CD4-positive, CD25-positive, alpha-beta regulatory T cell (primary cell): ENCODE measurements at places on chromosomes 12 and 14. TPM values are rescaled to one million over a fixed set of nuclear protein-coding genes. Genes with fewer than 3 reads are reported as not detected.

- H3K4me1 ChIP-seq = no peaks in the 10 kb centered on the region
- H3K4me3 ChIP-seq = no peak overlapping the region
- H3K27me3 ChIP-seq = no peaks in the 10 kb centered on the region
- DNase-seq = no peak
- no peaks in the 10 kb centered on the region for H3K36me3 ChIP-seq
- H3K27ac ChIP-seq = no peak overlapping the region
These were observed 70.7 kb upstream of the DDX11 start for GRCh38 chr12:31002999-31003398.

GRCh38 chr14:75453817-75454434 is 26.1 kb downstream of the JDP2 start:
- no peaks in the 10 kb centered on the region for H3K36me3 ChIP-seq
- no peak overlapping the region for H3K4me3 ChIP-seq
- no peak for DNase-seq
- H3K27me3 ChIP-seq = no peaks in the 10 kb centered on the region
- H3K4me1 ChIP-seq = no peaks in the 10 kb centered on the region
- no peak overlapping the region for H3K27ac ChIP-seq

DNA sequence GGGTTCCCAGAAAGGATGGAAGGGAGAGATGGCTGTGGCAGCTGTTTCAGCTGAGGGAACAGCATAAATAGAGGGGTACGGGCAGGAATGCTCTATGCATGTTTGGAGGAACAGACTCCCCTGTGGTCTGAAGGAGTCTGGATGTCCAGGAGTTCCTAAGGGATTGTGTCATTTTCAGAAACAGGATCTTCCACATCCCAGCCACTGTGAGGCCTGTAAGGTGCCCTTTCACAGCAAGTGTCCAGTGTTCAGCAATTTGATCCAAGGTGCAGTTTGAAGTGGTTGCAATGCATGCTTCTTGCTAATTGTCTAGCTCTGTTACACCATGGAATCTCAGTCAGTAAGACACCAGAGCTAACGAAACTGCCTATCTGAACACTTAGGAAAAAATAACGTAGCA is 46.7 kb upstream of the TCL1A start:
- DNase-seq = no peak
- no peaks in the 10 kb centered on the region for H3K4me1 ChIP-seq
- H3K4me3 ChIP-seq = no peak overlapping the region
- no peaks in the 10 kb centered on the region for H3K36me3 ChIP-seq
- no peak overlapping the region for H3K27ac ChIP-seq

DNA sequence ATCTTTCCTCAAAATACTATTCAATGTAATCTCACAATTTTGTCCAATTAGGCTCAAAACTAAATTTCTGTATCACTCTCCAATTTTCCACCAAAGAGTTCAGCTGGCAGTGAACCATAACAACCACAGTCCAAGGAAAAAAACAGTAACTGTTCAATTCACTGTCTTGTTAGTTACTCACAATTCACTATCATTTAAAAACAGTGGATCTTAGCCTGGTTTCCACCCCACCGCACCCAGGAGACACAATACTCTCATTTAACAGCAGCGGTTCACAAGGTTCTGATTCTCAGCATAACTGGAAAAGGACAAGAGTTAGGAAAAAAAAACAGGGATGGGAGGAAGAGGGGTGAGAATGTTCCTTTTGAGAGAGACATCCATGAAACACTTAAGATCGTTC is 40.5 kb downstream of the MED13L start:
- no peak for DNase-seq
- H3K27me3 ChIP-seq = no peaks in the 10 kb centered on the region
- peaks cover 5% of the 10 kb centered on the region for H3K4me1 ChIP-seq
- H3K4me3 ChIP-seq = no peak overlapping the region
- peaks cover 3% of the 10 kb centered on the region for H3K36me3 ChIP-seq
- H3K27ac ChIP-seq = no peak overlapping the region

DNA sequence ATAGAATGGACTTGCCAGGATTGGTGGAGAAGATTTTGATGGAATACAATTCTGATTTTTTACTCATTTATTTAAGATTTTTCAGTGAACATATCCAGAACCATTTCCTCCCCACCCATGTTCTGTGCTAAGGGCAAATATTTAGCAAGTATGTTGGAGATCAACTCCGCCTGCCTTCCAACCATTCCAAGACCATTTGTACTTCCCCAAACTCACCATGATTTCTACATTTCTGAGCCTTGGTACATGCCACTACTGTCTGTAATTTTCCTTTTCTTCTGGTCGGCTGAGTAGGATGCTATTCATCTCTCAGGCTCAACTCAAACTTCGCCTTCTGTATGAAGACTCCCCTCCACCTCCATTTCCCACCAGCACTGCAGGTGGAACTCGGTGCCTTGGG is 150.6 kb downstream of the NTF3 start:
- no peaks in the 10 kb centered on the region for H3K36me3 ChIP-seq
- no peak overlapping the region for H3K27ac ChIP-seq
- no peaks in the 10 kb centered on the region for H3K4me1 ChIP-seq
- H3K4me3 ChIP-seq = no peak overlapping the region

DNA sequence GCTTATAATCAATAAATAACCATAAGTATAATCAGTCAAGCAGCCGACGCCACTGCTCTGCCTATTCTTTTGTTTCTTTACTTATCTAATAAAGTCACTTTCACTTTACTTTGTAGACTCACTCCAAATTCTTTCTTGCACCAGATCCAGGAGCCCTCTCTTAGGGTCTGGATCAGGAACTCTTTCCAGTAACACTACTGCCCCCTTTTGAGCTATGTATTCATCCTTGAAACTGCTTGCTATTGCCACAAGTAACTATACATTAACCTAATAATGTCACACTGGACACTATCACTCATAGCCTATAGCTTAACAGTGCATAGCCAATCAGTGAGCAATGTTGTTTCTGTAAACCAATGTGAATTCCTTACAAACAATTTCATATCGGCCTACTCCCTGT is 2.8 kb upstream of the NID2 start:
- no peak for DNase-seq
- peaks cover 24% of the 10 kb centered on the region for H3K4me1 ChIP-seq
- H3K27ac ChIP-seq = no peak overlapping the region
- H3K36me3 ChIP-seq = no peaks in the 10 kb centered on the region
- H3K4me3 ChIP-seq = no peak overlapping the region

DNA sequence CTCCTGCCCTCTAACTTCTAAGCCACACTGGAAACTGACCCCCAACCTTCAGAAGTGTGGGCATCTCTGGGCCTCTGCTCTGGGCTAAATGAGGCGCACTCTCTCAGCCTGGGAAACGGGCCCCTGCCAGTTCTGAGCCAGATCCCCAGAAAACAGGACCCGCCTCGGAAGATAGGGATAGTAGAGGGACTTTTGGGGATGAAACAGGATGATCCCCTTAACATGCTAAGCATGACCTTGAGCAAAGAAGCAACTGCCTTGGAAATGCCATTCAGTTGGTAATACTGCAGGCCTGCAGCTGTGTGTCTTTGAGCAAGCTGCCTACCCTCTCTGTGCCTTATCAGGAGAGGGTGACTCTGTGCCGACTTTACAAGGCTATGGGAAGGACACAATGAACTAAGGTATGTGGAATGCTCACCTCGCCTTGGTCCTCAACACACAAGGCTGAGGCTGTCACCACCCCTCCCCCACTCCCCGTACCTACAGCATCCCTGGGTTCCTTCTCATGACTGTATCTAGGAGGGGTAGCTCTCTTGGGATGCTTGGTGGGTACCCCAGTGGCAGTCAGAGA is 54.0 kb downstream of the NCOR2 start:
- H3K36me3 ChIP-seq = no peaks in the 10 kb centered on the region
- no peaks in the 10 kb centered on the region for H3K27me3 ChIP-seq
- no peak for DNase-seq
- no peak overlapping the region for H3K4me3 ChIP-seq

DNA sequence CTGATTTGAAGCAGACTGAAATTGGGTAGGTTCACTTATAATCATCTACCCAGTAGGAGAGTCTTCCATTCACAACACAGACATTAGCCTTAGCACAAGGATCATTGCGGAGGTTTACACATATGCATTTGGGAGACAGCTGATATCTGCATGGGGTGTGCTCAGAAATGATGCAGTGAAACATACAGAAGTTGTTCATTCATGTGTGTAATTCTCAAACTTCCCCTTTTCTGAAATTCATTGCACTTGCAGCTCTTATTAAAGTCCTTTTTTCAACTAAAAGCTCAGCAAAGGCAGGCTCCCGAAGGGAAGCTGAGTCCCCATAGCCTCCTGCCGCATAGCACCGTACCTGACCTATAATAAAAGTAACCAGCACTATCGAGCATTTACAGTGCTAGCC is 218.3 kb upstream of the CRY1 start:
- H3K4me3 ChIP-seq = no peak overlapping the region
- H3K36me3 ChIP-seq = no peaks in the 10 kb centered on the region
- H3K27me3 ChIP-seq = peaks cover 21% of the 10 kb centered on the region
- H3K4me1 ChIP-seq = no peaks in the 10 kb centered on the region
- DNase-seq = no peak

- peak overlapping the region; percentile 17 for H3K27ac ChIP-seq
- peaks cover 4% of the 10 kb centered on the region for H3K4me1 ChIP-seq
- DNase-seq = no peak
- peaks cover 21% of the 10 kb centered on the region for H3K36me3 ChIP-seq
These were observed 193.2 kb downstream of the CHST11 start for GRCh38 chr12:104649921-104650320.

GRCh38 chr14:69880893-69881292 is 1.7 kb downstream of the SMOC1 start:
- DNase-seq = no peak
- H3K4me1 ChIP-seq = no peaks in the 10 kb centered on the region
- peaks cover 16% of the 10 kb centered on the region for H3K27me3 ChIP-seq
- no peak overlapping the region for H3K4me3 ChIP-seq
- no peak overlapping the region for H3K27ac ChIP-seq

- no peaks in the 10 kb centered on the region for H3K4me1 ChIP-seq
- no peaks in the 10 kb centered on the region for H3K27me3 ChIP-seq
- no peak overlapping the region for H3K27ac ChIP-seq
- no peaks in the 10 kb centered on the region for H3K36me3 ChIP-seq
- DNase-seq = no peak
- no peak overlapping the region for H3K4me3 ChIP-seq
These were observed 196.0 kb upstream of the EEA1 start for GRCh38 chr12:93125126-93125525.

DNA sequence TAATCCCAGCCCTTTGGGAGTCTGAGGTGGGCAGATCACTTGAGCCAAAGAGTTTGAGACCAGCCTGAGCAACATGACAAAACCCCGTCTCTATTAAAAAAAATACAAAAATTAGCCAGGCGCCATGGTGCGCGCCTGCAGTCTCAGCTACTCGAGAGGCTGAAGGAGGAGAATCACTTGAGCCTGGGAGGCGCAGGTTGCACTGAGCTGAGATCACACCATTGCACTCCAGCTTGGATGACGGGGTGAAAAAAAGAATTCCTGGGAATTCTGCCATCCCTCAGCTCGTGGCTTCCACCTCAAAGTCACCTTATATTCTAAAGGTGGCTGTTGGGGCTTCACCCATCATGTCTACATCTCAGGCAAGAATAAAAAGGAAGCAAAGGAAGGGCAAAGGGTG is 12.9 kb downstream of the BCL2L14 start:
- H3K4me1 ChIP-seq = no peaks in the 10 kb centered on the region
- DNase-seq = no peak
- H3K27me3 ChIP-seq = no peaks in the 10 kb centered on the region
- no peaks in the 10 kb centered on the region for H3K36me3 ChIP-seq
- H3K27ac ChIP-seq = no peak overlapping the region
- H3K4me3 ChIP-seq = no peak overlapping the region

GRCh38 chr14:66104486-66104885 is 381.7 kb upstream of the CCDC196 start:
- no peak overlapping the region for H3K4me3 ChIP-seq
- H3K36me3 ChIP-seq = no peaks in the 10 kb centered on the region
- H3K4me1 ChIP-seq = no peaks in the 10 kb centered on the region
- peak; percentile 11 for DNase-seq
- no peak overlapping the region for H3K27ac ChIP-seq

Gene TMEM63C
- total RNA-seq = 1.2 TPM

Gene SDSL
- total RNA-seq = not detected

Gene PTGDR
- total RNA-seq = 0.12 TPM

Gene IFNG-AS1
- total RNA-seq = 9.3 TPM

Gene P2RX2
- not detected for total RNA-seq
